Activated CD4-positive, alpha-beta T cell treated with anti-CD3 and anti-CD28 coated beads, Interleukin-2, amount 50 U/mL, for 24 hours (primary cell): ENCODE measurements at places on chromosomes 2 and 18.

GRCh38 chr2:203861197-203861596, 6.4 kb upstream of the CTLA4 start:
- DNase-seq, result no peak

DNA sequence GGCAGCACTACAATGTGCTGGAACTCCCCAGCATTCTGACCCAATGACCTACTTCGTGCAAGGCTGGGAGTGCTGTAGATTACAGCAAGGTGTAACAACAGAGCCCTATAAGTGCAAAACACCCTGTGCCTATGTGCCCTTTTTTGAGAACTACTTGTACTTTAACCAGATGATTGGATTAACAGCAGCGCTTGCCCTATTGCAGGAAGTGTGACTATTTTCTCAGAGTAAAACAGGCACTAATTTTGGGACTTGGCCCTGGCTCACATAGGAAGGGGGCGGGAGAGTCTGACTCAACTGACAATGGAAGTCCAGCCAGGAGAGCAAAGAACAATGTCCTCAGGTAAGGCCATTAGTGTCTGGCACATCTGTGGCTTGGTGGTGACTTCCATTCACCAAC, 35.6 kb upstream of the RNF125 start:
- DNase-seq, result no peak

- no peak for DNase-seq
Observed at GRCh38 chr18:50472941-50473340, 86.9 kb upstream of the MAPK4 start.

GRCh38 chr2:105188343-105188742, 53.2 kb upstream of the GPR45 start:
- no peak for DNase-seq

GRCh38 chr2:23926290-23926749, 603 bp downstream of the ATAD2B start:
- no peak for DNase-seq

GRCh38 chr2:61969376-61969775, 63.9 kb downstream of the COMMD1 start:
- no peak for DNase-seq

- DNase-seq, result no peak
Observed at GRCh38 chr2:163345795-163346573, 389.8 kb downstream of the FIGN start.

GRCh38 chr2:95062242-95063085, 37.0 kb downstream of the MAL start:
- no peak for DNase-seq

DNA sequence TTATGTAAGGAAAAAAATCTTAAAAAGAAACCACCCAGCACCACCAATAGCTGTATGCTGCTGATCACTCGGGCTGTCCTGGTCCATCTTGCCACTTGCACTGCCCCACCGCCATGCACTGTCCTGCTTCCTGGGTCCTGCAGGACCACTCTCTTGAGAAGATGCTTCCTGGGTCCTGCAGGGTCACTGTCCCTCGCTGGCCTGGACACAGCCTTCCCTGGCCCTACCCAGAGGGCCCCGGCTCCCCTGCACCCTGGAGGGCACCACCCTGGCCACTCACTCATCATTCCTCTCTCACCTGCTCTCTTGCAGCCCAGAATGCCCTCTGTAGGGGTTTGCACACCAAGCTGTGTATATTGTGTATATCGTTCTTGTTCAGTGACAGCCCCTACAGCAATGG, 2.4 kb upstream of the OTOS start:
- DNase-seq, result no peak

- no peak for DNase-seq
Observed at GRCh38 chr2:173524256-173524955, 169.7 kb downstream of the CDCA7 start.

- DNase-seq, result no peak
Observed at GRCh38 chr18:75482880-75483279, 55.4 kb upstream of the SMIM21 start.

DNA sequence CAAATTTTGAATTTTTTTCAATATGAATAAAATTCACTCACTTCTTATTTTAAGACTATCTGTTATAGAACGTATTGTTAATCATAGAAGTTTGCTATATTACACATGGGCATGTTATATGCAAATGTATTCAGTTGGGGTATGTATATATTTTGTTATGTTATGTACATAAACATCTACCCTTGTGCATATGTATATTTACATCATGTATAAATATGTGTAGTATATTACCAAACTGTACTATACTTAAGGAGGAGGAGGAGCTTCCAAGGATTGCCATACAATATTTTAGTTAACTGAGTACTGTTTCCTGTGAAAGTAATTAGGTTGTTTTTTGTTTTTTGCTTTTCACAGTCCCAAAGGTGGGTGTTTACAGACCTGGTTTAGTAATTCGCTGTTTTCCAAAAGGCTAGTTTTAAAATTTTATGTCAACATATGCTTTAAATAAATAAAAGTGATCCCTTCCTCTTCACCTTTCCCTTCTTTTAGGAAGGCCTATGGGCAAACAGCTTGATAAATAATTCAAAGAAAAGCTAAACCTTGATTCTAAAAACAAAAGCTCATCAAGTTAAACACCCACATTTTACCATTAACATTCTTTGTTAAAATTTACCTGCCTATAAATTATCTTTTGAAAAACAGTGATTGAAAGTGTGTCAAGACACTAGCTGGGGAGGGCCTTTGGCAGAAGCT, 12.9 kb upstream of the POU3F3 start:
- DNase-seq, result no peak

DNA sequence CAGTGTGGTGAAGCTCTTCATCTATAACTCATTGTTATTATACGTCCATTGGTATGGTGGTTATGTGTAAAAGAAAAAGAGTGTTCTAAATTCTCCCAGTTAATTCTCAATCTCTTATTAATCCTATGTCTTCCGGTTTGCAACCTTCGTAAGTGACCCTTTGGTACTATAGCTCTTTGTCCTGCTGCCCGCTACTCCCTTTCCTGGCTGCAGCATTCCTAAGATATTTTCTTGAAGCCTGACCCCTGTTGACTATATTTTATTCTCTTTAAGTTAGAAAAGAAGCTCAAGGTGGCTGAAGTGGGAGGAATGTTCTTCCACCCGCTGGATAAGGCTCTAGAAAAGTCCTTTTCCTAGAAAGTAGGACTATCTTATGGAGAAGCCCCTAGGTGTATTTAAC, 684.8 kb downstream of the SOCS6 start:
- no peak for DNase-seq

GRCh38 chr18:52426041-52426440, 86.0 kb downstream of the DCC start:
- no peak for DNase-seq

DNA sequence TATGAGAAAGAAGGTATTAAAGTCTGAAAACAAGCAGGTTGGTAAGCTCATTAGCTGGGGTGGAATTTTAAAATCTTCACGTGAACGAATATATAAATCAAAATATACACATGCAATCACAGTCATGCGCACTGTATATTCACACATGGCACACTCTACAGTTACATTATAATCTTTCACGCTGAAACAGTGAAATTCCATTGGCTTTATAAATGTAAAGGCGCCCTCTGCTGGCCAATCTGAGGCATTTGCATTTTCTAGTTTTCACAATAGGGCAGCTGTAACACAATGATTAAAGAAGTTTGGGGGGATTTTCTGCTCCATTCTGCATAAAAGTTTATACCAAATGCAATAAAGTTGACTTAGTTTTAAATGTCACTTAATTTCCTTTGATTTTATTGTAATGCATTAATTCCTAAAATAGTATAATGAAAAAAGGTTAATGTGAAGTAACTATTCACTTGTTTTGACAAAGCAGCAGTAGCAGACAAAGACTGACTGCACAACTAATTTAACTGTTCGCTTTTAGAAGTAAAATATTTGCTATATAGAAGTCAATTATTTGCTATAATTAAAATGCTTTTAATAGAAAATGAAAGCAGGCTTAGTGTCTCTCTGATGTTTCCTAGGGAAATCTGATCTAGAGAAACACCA, 17.2 kb downstream of the IFIH1 start:
- peak; percentile 21 for DNase-seq

DNA sequence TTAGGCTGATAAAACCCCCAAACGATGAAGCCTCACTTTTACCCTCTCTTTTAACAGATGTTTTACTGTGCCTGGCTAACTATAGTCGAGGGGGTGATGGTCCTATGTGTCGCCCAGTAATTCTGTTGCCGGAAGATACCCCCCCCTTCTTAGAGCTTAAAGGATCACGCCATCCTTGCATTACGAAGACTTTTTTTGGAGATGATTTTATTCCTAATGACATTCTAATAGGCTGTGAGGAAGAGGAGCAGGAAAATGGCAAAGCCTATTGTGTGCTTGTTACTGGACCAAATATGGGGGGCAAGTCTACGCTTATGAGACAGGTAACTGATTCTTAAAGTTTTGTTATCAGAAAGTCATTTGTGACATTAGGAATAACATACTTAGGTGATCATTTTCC, 20.4 kb downstream of the MSH6 start:
- no peak for DNase-seq

GRCh38 chr2:98658816-98659490, 50.6 kb downstream of the UNC50 start:
- DNase-seq, result no peak

DNA sequence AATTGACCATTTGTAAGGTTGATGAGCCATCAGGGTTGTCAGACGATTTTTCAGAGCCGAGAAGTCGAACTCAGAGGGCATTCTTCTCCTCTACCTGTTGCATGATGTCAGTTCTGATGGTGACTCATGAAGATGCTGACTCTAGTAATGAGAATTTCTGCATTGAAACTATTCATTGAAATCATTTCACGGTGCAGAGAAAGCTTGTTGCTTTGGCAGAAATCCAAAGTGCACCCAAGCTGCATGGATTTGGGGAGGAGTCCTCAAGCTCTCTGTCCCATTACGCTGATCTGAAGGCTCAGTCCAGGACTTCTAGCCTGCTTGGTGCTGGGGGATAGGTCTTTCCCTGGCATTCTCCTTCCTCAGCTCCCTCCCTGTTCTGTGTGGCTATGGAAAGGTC, 125.7 kb upstream of the PXDN start:
- DNase-seq, result no peak

DNA sequence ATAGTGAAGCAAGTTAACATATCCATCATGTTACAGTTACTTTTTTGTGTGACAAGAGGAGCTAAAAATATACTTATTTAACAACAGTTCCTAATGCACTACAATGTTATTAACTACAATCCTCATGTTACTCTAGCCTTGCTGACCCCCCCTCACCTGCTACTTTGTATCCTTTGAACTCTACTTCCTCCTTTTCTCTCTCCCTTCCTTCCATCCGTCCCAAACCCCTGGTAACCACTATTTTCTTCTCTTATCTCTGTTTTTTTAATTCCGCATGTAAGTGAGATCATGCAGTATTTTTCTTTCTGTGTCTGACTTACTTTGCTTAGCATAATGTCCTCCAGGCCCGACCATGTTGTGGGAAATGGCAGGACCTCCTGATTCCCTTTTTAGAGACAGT, 59.4 kb downstream of the NPAS2 start:
- no peak for DNase-seq

- DNase-seq, result no peak
Observed at GRCh38 chr18:13982126-13982525, 66.8 kb upstream of the MC2R start.

- DNase-seq, result no peak
Observed at GRCh38 chr2:81767187-81767912, 1462.8 kb upstream of the LRRTM1 start.

DNA sequence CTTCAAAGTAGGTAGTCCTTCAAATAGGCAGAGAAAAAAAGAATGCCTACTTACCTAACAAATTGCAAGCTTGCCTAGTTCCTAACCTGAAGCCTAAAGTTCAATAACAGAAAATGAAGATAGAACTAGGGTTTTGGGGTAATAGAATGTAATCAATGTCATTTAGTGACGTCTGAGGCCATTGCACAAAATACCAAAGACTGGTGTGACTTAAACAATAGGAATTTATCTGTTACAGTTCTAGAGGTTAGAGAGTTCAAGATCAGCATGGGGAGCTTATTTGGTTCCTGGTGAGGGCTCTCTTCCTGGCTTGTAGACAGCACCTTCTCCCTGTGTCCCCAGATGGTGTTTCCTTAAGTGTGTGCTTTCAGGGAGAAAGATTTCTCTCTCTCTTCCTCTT, 4.7 kb upstream of the NPC1 start:
- DNase-seq, result no peak

GRCh38 chr2:160308476-160308875, 108.4 kb upstream of the ITGB6 start:
- DNase-seq, result no peak

- no peak for DNase-seq
Observed at GRCh38 chr2:16479721-16480120, 185.9 kb downstream of the CYRIA start.

- no peak for DNase-seq
Observed at GRCh38 chr2:236939721-236940231, 145.9 kb upstream of the COPS8 start.

GRCh38 chr2:157441072-157441454, 2.8 kb downstream of the CYTIP start:
- DNase-seq, result peak; percentile 57

DNA sequence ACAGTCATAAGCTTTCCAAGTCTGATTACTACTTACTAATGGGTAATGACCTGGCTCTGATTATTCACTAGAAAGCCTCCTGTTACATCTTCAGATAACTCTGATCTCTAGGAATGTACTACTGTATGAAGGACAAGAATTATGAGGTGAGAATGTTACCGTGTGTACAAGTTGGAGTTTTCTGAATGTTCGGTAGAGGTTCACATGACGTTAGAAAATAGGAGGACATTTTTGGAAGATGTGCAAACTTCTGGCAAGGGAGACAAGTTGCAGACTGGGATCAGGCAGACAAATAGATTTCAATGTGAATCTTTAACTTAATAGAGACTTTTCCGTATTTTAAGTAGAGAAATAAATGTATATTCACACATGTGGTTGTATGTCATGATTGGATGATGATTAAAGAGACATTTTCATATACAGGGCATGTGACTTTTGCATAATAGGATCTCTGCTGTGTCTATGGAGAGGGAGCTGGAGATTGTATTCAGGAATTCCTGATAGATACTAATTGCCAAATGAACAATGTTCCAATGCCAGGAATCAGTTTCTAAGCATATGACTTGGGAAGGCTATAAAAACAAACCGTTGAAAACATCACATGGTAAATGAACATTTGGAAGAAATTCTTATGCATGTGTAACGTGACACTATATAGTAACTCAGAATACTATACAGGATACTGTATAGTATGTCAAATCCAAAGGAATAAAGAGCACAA, 1695.8 kb upstream of the PIK3C3 start:
- no peak for DNase-seq

- no peak for DNase-seq
Observed at GRCh38 chr18:33745151-33745795, 167.3 kb downstream of the ASXL3 start.
